ENCODE measurements at places on chromosomes 4 and X. TPM values are rescaled to one million over a fixed set of nuclear protein-coding genes. Genes with fewer than 3 reads are reported as not detected.
A peak's percentile ranks its signal among the peaks of the same experiment; 100 is the strongest.

JCHAIN gene
- total RNA-seq, result not detected

BMPR1B gene
- 40.9 TPM for total RNA-seq

DNA sequence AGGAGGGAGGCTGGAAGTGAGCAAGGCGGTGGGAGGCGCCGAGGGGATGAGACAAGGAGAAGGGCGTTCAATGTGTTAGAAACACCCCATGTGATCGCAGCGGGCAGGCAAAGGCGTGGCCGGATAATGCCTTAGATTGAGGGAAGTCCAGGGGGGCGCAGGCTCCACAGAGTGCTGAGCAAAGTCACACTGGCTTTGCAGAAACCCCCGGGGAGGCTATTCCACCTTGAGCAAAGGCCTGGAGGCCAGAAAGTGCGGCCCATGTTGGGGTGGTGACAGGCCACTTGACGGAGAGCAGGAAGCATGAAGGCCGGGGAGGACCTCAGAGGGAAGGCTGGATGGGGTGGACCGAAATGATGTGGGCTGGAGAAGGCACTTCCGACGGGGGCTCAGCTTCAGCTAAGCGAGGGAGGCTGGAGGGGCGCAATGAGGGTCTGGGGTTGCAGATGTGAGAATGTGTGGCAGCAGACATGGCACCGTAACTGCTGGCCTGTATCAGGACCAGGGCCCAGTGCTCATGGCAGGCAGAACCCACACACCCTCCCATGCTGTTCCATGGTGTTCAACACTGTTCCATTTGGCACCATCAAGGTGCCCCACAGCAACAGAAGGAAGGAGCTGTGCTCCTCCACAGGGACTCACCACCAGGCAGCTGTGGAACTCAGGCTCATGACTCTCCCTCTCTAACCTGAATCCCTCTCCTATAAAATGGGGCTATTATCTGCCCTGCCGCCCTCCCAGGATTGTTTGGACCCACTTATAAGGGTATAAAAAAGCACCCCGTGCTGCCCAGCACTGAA, 50.3 kb downstream of the HMX1 start:
- ATAC-seq, result no peak

DNA sequence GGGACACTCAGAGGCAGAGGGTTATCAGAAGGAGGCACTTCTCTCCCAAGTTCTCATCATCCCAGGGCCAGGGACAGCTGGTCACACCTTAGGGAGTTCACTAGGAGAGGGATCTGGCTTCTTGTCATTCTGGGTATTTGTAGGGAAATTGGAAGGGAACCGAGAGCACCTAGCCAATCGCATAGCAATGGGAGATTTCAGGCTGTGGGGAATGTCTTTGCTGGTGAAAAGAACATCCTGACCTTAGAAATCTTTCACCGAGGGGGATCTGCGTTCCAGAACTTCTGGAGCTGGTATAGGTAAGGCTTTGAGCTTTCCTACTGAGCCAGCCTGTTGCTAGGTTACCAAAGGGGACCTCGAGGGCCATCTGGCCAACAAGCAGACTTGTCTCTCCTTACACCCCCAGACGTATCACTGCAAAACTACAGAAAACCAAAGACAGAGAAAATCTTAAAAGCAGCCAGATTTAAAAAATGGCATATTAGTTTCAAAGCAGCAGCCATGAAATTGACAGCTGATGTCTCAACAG, 6.8 kb downstream of the HTT-AS start:
- no peak for ATAC-seq

DNA sequence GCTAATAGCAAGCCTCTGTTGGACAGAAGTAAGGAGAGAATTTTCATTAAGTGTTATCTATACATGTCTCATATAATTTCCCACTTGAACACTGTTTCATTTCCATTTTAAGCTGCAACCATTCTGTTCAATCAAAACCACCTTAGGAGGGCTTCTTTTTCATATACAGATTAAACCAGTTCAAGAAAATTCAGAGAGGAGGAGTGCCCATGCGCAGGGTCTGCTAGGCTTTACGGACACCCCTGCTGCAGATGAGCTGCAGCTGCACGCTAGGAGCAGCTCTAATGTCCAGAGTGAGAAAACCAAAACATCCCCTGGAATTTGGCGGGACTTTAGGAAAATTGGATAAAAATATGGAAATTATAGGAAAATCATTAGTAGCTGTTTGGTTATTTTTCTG, 541.0 kb downstream of the SPRY1 start:
- no peak for ATAC-seq

DNA sequence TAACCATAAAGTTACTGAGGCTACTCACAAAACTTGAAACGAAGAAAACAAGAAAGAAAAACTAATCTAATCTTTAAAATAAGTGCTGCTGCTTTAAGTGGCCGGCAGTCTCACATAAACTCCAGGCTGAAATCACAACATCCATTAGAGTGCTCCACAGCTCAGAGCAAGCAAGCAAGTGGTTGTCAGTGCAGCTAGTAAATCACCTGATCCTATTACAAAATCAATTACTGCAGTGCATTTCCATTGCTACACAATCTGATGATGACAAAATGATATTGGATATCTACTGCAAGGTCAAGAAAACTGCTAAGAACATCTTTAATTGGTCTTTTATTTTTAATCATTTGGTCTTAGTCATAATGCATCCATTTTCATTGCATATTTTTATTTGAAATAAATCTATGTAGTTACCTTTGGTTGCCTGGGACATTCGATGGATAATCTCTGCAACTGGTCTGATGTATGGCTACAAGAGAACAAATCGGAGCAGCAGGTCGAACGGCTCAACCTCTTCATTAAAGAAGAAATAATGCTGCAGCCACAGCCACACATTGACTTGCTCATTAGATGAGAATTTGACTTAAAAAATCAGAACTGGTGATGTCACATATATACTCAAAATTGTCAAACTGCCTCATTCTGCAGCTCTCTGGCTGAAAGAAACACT, 87.7 kb downstream of the FBXW7 start:
- no peak for ATAC-seq

NLGN3 gene
- 2.5 TPM for total RNA-seq

UGDH gene
- total RNA-seq, result 151 TPM

GPRASP3 gene
- total RNA-seq, result 5.9 TPM

GRCh38 chr4:6011686-6012085, 6.5 kb downstream of the C4orf50 start:
- peak; percentile 35 for ATAC-seq
